ENCODE measurements at places on chromosomes 4 and X.
A peak's percentile ranks its signal among the peaks of the same experiment; 100 is the strongest.

- no peak for DNase-seq
These were observed 37.5 kb upstream of the EDA2R start for GRCh38 chrX:66676413-66676812.

GRCh38 chr4:35883108-35883507 is 361.2 kb downstream of the ARAP2 start:
- DNase-seq = no peak

DNA sequence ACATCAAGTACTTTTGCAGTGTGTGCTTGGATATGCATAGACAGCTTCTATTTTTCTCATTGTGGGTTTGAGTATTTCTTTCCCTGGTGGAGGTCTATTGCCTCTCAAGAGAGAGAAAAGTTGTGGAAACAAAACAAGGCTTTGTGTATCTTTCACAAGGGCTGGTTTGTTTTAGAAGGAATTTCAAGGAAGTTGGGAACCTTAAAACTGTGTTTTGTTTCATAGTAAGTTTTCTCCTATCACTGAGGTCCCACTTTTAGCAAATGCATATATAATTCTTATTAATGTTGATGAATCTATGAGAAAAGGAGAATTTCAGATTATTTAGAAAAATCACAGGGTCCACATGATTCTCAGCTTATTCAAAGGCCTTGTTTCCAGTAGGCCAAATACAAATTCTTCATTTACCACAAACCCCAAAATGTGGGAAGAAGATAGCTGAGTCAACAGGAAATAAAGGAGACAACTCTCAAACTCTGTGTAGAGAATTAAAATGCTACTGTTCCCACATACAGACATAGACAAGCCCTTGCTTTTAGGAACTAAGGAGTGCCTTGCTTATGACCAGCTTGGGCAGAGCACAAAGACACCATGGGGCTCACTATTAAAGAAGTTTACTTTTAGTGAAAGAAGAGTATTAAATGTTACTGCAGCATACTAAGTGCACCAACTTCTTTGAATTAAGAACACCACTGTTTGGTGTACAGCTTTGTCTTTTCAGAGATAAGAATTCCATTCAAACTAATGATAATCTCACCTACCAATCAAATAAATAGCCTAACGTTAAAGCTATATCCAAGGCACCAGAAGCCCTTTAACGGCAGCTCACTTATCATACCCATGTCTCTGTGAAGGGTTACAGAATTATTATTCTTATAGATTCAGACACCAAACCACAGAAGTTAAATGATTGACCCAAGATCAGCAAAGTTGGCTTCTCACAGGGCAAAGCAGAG is 177.4 kb upstream of the LEF1 start:
- DNase-seq = no peak

DNA sequence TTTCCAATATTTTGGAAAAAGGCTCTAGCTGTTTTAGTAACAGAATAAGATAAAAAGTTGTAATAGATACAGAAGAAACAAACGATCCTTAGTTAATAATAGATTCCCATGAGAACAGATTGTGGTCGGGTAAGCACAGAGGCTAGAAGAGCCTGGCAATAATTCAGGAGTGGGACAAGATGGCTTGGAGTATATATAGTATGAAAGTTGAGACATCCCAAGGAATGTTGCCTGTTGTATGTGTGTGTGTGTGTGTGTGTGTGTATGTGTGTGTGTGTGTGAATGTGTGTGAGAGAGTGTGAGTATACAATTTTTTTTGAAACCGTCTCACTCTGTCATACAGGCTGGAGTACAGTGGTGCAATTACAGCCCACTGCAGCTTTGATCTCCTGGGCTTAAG is 150.7 kb downstream of the PDGFC start:
- DNase-seq = no peak

DNA sequence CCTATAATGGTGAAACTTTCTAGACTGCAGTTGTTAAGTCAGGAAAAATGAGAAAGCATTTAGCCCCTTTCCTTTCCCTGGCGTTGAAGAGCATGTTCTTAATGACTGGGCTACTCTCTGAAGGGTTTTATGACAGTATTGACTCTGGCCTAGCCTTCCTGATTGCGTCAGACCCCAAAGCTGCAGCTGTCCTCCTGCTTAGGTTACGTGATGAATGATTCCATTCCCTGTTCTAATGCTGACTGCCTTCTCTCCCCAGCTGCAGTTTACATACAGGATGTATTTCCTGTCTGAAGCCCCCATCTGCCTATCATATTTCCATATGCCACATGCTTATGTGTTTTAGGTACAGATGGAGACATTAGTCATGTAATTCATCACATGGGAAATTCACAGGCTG is 105.8 kb upstream of the EGFL6 start:
- no peak for DNase-seq

DNA sequence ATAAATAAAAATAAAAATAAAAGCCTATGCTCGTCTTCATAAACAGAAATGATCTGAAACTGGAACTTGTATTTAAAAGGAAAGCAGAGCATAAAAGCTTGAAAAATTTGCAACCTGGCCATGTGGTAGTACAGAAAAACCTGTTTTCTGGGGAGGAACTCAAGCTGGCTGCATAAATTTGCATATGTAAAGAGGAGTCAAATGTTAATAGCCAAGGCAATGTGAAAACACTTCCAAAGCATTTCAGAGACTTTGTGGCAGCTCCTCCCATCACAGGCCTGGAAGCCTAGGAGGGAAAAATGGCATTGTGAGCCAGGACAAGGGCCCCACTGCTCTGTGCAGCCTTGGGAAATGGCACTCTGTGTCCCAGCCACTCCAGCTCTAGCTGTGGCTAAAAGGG is 727.9 kb upstream of the DIAPH2 start:
- no peak for DNase-seq

GRCh38 chr4:139209470-139210063 is 32.5 kb upstream of the ELF2 start:
- no peak for DNase-seq

DNA sequence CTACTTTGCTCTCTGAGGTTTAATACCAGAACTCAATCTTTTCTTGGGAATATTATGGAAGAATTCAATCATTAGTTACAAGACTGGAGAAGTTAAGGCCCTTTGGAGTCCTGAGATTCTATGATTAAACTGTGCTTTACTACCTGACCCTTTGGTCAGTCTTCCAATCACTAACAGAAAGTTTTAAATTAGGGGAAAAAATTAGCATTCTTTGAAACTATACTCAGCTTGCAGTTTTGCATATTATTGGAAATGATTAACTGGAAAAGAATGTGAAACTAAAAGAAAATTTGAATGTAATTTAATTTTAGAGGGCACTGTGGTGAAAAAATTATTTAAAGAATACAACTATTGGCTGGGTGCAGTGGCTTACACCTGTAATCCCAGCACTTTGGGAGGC is 18.7 kb upstream of the GPR34 start:
- no peak for DNase-seq

- DNase-seq = no peak
These were observed 19.2 kb downstream of the RFC1 start for GRCh38 chr4:39346856-39347519.

- DNase-seq = no peak
These were observed 42.2 kb upstream of the SMIM10 start for GRCh38 chrX:134948333-134949241.

- no peak for DNase-seq
These were observed 60.2 kb upstream of the CBR4 start for GRCh38 chr4:169070071-169070894.

GRCh38 chr4:56115898-56116297 is 167.2 kb downstream of the CEP135 start:
- no peak for DNase-seq

DNA sequence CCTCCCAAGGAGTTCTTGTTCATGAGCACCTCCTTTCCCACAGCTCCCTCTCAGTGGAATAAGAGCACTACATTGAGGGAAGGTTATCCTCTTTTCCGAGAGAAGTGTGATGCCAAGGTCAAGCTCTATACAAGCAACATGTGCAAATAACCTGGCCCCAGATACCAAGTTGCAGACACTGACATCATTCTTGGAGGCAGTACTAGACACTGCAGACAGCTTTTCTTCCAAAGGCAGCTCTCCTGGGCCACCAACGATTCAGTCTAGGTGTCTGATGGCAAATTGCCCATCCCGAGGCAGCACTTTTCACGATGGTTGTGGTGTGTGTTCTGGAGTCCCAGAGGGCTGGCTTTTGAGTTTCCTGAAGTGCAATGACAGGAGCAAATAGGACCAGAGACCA is 384.9 kb downstream of the TLL1 start:
- no peak for DNase-seq

DNA sequence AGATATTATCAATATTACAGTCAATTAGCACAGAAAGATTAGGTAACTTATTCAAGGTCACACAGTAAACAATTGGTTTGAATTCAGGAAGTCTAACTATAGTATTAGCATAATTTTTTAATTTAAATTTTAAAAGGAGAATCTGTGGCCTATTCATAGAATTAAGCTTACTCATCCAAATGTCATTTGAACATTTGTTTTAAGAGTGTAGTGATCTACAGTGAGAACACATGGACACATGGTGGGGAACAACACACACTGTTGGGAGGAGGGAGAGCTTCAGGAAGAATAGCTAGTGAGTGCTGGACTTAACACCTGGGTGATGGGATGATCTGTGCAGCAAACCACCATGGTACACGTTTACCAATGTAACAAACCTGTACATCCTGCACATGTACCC is 48.3 kb downstream of the MEPE start:
- no peak for DNase-seq

DNA sequence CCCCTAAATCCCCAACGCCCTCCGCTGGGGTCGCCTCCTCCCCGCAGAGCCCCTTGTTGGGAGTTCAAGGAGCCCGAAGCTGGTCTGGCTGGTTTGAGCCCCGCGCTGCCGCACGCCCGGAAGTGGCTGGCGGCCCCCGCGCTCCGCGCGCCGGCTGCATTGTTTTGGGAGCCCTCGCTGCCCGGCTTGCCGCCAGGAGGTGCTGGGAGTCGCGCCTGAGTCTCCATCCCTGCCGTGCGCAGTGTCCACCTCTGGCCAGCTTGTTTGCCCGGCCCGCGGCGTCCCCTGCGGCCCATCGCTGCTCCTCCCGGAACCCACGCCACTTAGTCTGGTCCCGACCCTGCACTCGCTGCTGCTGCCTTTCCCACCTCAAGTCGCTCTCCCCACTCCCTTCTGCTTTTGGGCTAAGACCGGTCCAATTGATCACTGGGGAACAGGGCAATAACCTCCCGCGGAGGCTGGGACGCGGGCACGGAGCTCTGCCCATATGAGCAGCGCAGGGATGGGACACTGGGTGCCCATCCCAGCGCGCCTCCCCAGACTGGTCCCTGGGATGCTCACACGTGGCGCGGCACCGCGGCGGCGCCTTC is 2.2 kb upstream of the SFRP2 start:
- DNase-seq = no peak

GRCh38 chrX:136779346-136779781 is 1.4 kb downstream of the ARHGEF6 start:
- peak; percentile 35 for DNase-seq

DNA sequence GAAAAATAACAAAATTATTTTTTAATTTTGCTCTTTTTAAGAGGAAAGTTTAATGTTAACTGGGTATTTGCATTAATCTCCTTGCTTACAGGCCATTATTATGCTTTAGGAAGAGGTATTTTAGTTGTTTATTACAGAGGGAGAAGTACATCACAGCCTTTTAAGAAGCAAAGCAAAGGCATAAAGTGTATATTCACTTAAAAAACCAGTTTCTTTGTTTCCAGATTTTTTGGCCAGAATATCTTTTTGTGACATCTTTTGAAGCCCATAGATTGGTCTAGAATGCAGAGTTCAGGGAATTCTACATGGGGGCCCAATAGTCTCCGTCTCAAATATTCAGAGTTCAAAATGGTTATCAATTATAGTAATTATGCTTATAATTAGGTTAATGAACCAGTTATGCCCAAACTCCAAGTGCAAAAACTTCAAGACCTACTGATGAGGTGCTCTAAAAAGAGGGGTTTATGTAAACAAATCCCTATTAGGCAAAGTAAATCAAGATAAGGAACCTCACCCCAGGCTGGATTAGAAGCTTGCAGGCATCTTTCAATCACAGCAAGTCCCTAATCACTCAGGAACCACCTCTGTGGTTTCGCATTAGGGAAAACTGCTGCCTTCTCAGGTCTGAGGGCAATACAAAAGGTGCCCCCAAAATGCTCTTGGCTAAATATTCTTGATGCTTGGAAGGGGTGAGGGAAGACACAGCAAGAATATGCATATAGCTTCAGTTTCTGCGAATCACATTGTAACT is 1.4 kb downstream of the CXXC4 start:
- DNase-seq = no peak

DNA sequence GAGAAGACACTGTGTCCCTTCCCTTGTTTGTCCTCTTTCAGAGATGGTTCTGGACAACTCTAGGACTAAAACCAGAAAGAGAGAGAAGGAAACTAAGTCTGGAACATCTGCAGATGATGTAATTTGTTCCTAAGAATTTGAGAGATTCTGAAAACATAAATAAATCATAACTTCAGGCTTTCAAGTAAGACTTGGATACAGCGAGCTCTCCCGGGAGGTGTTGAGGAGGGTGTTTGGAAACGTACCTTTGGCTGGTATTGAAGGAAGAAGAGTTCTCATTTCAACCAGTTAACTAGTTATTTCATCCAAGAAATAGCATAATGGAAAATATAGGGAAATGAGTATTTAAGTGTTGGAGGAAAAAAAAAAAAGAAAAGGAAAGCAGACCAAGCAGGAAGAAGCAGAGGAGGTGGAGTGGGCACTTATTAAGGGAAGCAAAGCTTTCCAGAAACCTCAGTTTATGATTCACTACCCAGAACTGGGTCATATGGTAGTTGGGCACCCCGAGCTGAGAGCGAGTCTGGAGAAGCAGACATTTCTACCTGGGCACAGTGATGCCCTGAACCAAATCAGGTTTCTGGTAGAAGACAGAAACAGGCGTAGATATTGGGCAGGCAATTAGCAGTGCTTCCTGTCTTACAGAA is 26.9 kb downstream of the CCNG2 start:
- no peak for DNase-seq

- no peak for DNase-seq
These were observed 3.3 kb downstream of the TMEM47 start for GRCh38 chrX:34653811-34654210.

- DNase-seq = no peak
These were observed 407.4 kb upstream of the AADAT start for GRCh38 chr4:170497112-170497511.

- DNase-seq = no peak
These were observed 287.9 kb upstream of the NR3C2 start for GRCh38 chr4:148730082-148730640.

DNA sequence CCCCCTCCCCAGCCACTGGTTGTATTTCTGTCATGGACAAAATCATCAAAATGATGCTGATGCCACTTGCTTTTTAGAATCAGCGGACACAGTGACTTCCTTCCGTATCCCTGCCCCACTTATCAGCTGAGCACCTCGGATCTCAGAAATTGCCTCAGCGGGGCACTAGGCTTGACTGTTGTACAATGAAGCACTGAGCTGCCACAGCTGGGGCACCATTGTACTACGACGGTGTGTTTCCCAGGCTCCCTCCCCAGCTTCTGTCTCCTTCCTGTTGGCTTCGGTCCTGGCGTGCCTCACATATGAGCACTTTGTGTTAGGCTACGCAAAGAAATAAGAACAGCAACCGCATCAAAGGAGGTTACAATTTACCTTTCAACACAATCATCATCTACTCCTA is 82.4 kb downstream of the F11 start:
- no peak for DNase-seq
